ENCODE measurements at places on chromosomes 3 and 15. TPM values are rescaled to one million over a fixed set of nuclear protein-coding genes. Genes with fewer than 3 reads are reported as not detected.

- DNase-seq: no peak
Measured at GRCh38 chr15:48828906-48829305, 18.0 kb upstream of the CEP152 start.

- no peak for DNase-seq
Measured at GRCh38 chr15:66933932-66934867, 131.2 kb upstream of the SMAD3 start.

DNA sequence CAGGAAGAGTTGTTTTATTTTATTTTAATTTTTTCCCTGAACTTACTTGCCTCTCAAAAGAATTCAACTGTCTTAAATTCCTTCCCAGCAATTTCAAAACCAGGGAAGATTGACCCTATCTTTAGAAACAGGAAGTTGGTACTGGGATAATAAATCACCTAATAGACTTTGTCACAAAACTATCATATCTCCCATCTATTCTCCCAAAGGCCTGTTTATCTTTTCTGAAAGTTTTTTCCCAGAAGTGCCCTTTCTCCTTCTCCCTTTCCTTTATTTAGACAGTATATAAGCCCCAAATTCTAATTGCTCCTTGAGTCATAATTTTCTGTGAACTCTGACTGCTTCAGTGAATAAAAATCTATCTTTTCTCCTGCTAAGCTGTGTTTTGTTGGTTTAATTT is 2.9 kb upstream of the RNF7 start:
- DNase-seq: no peak

DNA sequence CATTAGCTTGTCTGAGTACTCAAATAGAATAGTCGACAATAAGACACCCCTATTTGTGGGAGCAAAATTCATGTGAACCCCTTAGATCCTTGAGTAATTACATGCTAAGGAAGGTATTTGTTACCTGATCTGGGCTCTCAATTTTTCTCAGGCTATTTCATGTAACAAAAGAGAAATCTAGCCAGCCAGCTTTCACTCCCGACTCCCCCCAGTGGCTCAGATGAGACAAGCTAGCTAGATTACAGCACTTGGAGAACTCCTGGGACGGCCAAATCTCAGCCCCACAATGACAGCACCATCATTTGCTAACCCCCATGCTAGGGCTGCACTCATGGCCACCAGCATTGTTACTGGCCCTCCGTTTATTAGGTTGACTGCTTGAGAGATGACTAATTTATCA is 41.3 kb downstream of the GLDN start:
- no peak for DNase-seq

DNA sequence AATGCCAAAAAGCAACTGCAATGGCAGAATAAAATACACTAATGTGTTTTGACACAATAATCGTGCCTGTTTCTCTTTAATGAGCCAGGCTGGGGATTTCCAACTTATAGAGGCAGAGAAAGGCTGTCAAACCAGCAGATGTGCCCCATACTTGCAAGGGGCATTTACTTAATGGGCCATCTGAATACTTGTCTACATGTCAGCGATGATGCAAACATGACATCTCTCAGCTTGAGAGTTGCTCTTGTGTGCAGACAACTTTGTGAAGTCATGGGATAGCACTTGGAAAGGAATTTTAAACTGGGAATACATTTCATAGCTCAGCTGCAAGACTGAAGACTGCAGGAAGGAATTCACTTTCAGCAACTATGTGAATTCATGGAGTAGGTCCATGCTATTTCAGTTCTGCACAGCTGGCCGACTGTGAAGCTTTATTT is 127.4 kb upstream of the ADAMTS9 start:
- no peak for DNase-seq

GRCh38 chr3:157087373-157087772 is 72.6 kb downstream of the CCNL1 start:
- DNase-seq: no peak

GRCh38 chr15:79862191-79862590 is 34.6 kb downstream of the MTHFS start:
- DNase-seq: no peak

- DNase-seq: no peak
Measured at GRCh38 chr15:40091861-40092255, 16.8 kb downstream of the BMF start.

DNA sequence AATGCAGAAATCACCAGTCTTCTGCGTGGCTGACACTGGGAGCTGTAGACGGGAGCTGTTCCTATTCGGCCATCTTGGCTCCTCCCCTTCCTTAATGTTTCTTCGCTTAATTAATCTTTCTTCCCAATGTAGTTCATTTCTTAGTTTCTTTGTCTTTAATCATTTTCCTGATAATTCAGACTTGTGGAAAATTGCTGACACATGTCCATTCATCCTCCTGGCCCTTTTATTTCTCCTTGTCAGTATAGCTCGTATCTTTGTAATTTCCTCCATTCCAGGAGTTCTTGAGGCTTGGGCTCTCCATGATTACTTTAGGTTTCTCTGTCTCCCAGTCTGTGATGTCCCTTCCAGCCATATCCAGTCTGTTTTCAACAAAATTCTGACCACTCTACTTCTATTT is 98.7 kb downstream of the UBE2E2 start:
- no peak for DNase-seq

GRCh38 chr3:196280689-196281440 is 6.7 kb downstream of the PCYT1A start:
- no peak for DNase-seq

The CSTA gene
- total RNA-seq: 1.5 TPM

The GAP43 gene
- total RNA-seq: not detected

The NUDT16 gene
- 11.3 TPM for total RNA-seq

The CDC25A gene
- 29.6 TPM for total RNA-seq

The PPP1R14D gene
- total RNA-seq: not detected

The WNT5A gene
- 1.3 TPM for total RNA-seq

The VPS8 gene
- 32.9 TPM for total RNA-seq

All from liver (tissue), 10 donors.